CD4-positive, alpha-beta T cell treated with Interleukin-15 for 4 hours (primary cell): ENCODE measurements at places on chromosomes 5 and 9.

DNA sequence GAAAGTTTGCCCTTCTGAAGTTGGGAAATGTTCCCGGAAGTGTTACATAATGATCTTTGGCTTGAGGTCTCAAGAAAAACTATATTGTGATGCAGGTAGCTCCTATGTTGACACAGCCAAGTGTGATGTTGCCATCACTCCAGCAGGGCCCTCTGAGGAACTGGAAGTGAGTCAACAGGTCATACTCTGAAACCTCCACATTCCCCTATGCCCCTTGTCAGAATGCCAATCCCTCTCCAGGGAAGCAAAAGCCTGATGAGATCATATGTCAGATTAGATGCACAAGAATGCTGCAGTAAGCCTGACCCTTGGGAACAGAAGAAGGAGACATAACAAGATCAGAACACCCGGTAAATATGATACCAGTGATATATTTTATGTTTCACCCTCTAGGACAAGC is 66.8 kb upstream of the ITGA2 start:
- no peak for DNase-seq

- DNase-seq: no peak
These were observed 16.5 kb downstream of the GARNL3 start for GRCh38 chr9:127280880-127281660.

DNA sequence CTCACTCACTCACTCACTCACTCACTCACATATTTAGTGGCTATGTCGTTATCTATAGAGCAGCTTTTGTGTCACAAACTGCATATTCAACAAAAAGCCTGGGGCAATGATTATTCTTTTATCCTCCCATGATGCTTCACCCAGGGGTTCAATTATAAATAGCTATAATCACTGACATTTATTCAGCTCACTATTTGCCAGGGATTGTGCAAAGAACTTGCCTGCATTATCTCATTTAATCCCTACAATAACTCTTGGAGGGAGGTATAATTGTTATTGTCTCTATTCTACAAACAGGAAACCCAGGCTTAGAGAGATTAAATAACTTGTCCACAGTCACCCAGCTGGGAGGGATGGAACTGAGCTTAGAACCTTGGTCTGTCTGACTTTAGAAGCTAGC is 298.0 kb upstream of the MSX2 start:
- no peak for DNase-seq

GRCh38 chr5:82834151-82834550 is 243.0 kb downstream of the TMEM167A start:
- no peak for DNase-seq

GRCh38 chr5:18305288-18305924 is 671.1 kb downstream of the TAF11L14 start:
- no peak for DNase-seq

GRCh38 chr5:153504726-153505125 is 14.3 kb downstream of the GRIA1 start:
- DNase-seq: no peak

GRCh38 chr5:95759005-95759404 is 27.9 kb downstream of the RHOBTB3 start:
- DNase-seq: no peak

- DNase-seq: no peak
These were observed 26.3 kb upstream of the SYNPO start for GRCh38 chr5:150613991-150614660.

DNA sequence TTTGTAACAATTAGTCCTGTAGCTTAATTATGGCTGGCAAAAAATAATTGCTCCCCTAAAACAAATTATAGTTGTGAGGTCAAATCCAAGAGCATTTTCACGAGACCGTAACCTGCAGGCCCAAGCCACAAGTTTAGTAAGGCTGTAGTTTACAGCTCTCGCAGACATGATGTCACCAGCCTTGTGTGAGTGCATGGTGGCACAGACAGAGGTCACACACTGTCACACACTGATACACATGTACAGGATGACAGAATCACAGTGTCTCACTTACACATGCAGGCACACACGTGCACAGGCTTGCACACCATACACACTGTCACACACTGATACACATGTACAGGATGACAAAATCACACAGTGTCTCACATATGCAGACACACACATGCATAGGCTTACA is 518.8 kb downstream of the IRX1 start:
- DNase-seq: no peak
